Uterus (tissue), 4 donors: ENCODE measurements at places on chromosomes 7 and 10. TPM values are rescaled to one million over a fixed set of nuclear protein-coding genes. Genes with fewer than 3 reads are reported as not detected.

HYAL4 gene
- not detected for total RNA-seq

WASL gene
- 47.8 TPM for total RNA-seq

STEAP4 gene
- 57.4 TPM for total RNA-seq

ELN gene
- 37.4 TPM for total RNA-seq

OPN1SW gene
- not detected for total RNA-seq

FOXI2 gene
- total RNA-seq = 0.14 TPM

PWWP2B gene
- total RNA-seq = 11.2 TPM

PRRT4 gene
- 1.3 TPM for total RNA-seq
